Left forelimb (tissue), 1 donor: ENCODE measurements at places on chromosomes 11 and 22.
A peak's percentile ranks its signal among the peaks of the same experiment; 100 is the strongest.

- DNase-seq: no peak
These were observed 2.2 kb downstream of the MAPK12 start for GRCh38 chr22:50259302-50259701.

- DNase-seq: no peak
These were observed 44.5 kb downstream of the GALNT18 start for GRCh38 chr11:11577251-11577855.

- DNase-seq: no peak
These were observed 25.9 kb downstream of the TUG1 start for GRCh38 chr22:30994960-30995359.

- DNase-seq: no peak
These were observed 766 bp downstream of the IZUMO1R start for GRCh38 chr11:94305146-94305545.

GRCh38 chr11:18455686-18456372 lies at the start of gene LDHAL6A:
LDHAL6A (plus strand) TSS chr11:18455856; CDS start chr11:18456681, 825 bp downstream.
- no peak for DNase-seq

DNA sequence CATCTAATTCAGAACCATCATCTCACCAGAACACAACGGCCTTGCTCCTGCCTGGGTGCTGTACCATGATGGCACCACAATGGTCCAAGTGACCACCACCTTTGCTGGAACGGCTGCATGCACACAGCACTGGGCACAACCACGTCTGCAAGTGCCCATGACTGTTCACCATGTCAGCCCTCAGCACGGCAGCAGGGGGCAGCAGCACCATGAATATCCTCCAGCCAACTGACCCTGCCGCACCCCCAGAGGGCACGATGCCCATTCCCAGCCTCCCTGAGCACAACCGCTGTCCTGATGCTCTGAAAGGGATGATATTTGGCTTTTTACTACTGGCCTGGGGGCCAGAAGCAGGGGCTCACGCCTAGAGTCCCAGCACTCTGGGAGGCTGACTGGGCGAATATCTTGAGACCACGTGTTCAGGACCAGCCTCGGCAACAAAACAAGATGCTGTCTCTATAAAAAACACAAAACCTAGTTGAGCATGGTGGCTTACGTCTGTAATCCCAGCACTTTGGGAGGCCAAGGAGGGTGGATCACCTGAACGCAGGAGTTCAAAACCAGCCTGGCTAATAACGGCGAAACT lies 25.7 kb downstream of the DRD4 start:
- no peak for DNase-seq

GRCh38 chr11:128456566-128457268 lies 130.6 kb downstream of the ETS1 start:
- no peak for DNase-seq

DNA sequence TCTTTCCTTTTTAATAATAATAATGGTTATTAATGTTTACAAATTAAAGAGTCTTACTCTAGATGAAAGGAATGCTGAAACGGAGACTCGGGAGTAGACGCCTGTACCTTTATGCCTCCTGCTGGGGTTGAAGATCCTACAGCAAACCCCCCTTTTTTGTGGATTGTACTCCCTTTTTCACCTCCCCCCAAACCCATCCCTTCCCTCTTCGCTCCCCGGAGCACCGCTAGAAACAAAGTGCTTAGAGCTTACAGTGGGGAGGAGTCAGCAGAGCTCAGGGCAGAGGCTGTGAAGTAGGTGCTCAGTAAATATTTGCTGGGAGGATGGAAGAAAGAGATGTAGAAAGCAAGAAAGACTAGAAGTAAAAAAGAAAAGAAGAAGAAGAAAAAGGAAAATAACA lies 169.7 kb downstream of the NXPE2 start:
- no peak for DNase-seq

DNA sequence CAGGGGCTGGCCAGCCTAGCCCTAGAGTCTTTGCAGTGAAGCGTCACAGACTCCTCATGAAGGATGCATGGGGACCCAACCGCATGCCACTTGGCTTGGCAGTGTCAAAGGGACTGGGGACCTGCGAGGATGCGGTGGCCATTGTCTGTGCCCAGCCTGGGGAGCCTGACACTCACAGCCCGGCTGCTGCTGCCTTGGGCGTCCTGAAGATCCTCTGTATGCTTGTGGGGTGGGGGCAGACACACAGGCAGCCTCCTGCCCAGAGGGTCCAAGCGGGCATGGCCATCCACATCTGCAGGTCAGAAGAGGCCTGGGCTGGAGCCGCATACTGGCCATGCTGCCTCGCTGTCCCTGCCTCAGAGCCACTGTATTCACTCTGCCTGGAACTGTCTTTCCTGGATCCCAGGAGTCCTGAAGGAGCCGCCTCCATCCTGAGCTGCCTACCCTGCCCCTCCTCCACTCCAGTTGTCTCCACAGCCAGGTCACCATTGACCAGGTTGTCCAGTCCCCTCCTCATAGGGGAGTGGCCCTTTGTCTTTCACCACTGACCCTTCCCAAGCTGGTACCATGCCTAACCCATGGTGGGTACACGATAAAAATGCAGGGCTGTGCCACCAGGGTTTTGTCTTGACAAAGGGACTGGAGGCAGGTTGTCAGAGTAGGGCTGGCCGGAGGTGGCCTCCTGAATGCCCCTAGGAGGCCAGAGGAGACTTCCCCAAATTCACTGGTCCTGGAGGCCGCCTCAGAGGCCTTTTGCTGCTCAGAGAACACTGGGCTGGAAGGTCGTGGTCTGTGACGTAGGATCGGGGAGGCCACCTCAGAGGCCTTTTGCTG lies 107.0 kb downstream of the KCNQ1OT1 start:
- DNase-seq: no peak

DNA sequence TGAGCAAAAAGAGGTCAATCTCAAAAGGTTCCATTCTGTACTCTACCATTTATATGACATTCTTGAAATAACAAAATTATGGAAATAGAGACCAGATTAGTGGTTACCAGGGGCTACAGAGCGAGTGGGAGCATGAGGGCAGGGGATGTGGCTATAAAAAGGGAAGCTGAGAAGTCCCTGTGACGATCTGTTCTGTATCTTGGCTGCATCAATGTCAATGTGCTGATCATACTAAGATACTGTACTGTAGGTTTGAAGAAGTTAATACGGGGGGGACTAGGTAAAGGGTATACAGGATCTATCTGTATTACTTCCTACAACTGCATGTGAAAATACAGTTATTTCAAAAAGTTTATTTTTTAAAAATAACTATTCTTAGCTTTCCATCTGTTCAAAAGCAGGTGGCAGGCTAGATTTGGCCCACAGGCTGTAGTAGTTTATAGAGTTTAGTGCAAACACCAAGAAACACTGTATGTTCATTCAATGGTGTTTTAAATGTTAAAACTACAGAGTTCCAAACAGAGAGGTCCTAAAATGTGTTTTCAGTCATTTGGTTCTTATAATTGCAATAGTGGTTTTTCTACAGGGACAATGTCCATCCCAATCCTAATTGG lies 78.2 kb downstream of the SMCO4 start:
- DNase-seq: no peak

- DNase-seq: no peak
These were observed 28.4 kb upstream of the UCP3 start for GRCh38 chr11:74037309-74037708.

- DNase-seq: no peak
These were observed 31.7 kb downstream of the POLR3H start for GRCh38 chr22:41512421-41513194.

DNA sequence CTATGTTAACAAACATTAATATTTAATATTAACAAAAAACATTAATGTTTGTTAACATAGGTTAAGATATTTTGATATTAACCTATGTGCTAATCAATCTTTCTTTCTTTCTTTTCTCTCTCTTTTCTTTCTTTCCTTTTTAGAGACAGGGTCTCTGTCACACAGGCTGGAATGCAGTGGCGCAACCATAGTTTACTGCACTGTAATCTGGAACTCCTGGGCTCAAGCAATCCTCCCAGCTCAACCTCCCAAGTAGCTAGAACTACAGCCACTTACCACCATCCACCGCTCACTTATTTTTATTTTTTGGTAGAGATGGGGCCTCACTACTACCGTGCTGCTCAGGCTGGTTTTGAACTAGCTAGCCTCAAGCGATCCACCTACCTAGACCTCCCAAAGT lies 13.2 kb downstream of the SIK3 start:
- DNase-seq: no peak

- no peak for DNase-seq
These were observed 716 bp upstream of the TYMP start for GRCh38 chr22:50530580-50530876.

- DNase-seq: no peak
These were observed 7.2 kb upstream of the CCDC83 start for GRCh38 chr11:85848006-85848405.

DNA sequence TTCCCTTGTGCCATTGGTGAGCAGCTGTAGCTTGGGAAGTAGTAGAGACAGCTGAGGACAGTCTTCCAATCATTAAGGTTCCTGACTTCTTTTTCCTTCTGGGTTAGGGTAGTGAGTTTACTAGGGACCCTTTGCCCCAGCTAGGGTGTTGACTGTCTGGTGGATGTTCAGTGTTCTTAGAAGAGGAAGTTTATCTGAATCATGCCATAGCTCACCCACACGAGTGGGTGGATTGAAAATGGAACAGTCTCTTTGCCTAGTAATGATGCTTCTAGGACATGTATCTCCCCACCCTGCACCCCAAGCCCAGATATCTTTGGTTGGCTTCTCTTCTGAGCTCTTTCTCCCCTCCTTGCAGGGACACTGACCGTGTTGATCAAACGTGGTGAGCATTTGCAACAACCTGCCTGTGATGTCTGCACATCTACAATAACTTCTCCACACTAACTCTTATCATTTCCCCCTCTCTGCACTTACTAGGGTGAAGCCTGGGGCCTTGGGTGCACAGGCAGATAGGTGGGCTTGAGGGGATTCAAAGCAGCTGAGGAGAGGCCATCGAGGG lies 57.1 kb upstream of the HORMAD2 start:
- DNase-seq: no peak

DNA sequence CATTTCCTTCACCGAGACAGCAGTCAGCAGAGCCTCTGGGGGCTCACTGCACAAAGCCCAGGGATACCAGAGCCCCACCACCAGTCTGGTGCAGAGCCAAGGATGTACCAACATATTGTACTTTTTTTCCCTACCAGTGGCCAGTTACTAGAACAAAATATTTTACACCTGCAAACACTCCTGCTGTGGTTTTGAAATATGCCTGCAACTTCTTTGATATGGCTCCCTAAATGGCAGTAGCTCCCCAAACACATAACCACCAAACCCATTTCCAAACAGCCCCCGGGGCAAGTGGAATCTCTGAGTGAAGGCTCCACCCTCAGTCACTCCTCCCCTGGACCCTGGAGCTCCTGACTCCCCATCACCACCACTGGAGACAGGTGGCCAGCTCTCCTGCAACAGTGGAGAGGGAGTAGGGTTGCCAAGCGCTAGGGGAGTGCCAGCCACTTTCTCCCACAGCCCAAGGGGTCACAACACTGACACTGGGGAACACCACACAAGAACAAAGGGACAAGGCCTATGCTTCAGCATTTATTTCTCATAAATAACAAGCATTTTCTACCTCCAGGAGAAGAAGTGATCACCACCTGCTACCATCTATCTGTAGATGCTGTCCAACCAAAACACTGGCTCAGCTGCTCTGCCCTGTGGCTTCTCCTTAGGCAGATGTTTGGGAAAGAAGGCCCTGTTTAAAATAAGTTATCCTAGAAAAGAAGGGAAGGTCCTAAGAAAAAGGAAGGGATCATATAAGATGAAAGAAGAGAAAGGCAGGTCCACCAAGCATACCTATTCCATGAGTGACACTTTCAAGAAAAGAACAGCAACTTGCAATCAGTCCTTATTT lies 15.1 kb downstream of the DGCR2 start:
- peak; percentile 31 for DNase-seq

DNA sequence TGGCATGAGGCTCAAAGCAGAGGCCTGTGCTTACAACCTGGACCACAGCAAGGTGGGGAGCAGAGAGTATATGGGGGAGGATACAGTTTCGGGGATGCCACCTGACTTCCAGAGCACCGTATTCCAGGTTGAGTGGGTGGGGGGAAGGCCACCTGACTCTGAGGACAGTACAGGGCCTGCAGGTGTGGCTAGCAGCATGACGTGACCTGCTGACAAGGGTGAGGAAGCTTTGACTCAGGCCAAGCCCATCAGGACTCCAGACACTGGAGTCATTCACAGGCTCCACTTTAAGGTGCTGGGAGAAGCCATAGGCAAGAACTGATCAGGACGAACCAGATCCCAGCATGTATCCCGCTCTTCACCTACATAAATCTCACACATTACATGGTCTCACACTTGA lies 34.6 kb upstream of the CRTAM start:
- DNase-seq: no peak

DNA sequence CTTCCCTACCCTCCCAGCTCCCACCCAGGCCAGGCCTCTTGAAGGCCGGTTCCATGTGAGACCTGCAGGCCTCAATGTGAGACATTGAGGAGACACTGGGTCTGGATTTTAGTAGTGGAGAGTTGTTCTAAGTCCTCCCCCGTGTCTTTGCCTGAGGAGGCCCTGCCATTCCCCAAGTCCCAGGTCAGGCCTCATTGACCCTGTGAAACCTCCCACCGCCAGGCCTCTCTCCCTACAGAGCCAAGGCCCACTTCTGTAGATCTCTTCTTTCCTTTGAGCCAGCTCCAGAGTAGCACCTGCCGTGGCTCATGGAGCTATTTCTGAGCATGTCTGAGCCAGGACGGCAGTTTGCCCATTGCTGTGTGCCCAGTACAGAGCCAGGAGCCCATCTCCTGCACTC lies 1419.6 kb downstream of the TBC1D22A start:
- no peak for DNase-seq

DNA sequence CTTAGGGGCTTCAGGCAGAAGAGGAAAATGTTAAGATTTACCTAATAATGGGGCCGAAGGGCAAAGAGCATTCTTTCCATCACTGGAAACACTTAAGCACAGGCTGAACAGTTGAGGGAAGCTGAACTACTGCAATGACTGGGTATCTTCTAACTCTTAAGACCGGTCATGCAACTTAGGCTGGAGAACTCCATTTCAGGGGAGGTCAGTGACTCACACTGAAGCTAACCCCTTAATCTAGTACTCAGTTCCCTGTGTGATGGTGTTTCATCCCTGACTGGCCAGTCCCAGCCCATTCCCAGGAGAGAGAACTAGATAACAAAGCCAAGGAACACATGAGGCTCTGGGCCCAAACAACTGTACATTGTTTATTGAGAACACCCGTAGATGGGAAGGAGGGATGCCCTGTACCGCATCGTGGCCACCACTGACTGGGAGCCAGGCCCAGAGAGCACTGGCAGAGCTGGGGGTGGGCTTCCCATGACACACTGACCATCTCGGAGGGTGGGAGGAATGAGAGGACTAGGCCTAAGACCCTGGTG lies 10.5 kb downstream of the RPL27A start:
- no peak for DNase-seq

DNA sequence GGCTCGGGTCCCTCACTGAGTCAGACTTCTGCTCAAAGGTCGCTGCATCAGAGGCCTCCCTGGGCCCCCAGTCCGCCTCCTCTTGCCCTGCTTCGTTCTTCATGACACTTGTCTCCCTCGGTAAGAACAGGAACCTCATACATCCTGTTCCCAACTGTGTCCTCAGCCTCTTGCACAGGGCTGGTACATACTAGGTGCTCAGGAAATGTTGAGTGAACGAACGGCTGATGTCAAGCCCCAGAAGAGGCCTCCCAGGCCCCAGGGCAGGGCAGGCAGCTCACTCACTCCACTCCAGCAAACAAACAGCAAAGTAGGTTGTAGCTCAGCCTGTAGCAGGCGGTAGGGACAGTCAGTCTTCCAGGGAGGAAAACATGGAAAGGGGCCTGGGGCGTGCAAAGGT lies 17.2 kb downstream of the SYNGR1 start:
- DNase-seq: no peak

GRCh38 chr11:130728185-130729180 lies 187.8 kb downstream of the SNX19 start:
- no peak for DNase-seq
